Endothelial cell of umbilical vein (primary cell): ENCODE measurements at places on chromosomes 1 and 21. TPM values are rescaled to one million over a fixed set of nuclear protein-coding genes. Genes with fewer than 3 reads are reported as not detected.

C8A gene
- not detected in 2 replicates for total RNA-seq

PEAR1 gene
- total RNA-seq: 88.7 and 90.7 TPM in 2 replicates

NBL1 gene
- 39.8 and 40.5 TPM in 2 replicates for total RNA-seq

MXRA8 gene
- total RNA-seq: 0.37 and 0.82 TPM in 2 replicates

HSD3B2 gene
- total RNA-seq: not detected in 2 replicates

MSH4 gene
- total RNA-seq: 0.09 and 0.29 TPM in 2 replicates

ZNF326 gene
- total RNA-seq: 29.7 and 29.9 TPM in 2 replicates

DISP1 gene
- 2.4 and 3.9 TPM in 2 replicates for total RNA-seq

SELENOF gene
- total RNA-seq: 202 and 205 TPM in 2 replicates

C2CD4D gene
- total RNA-seq: 0.18 TPM in 1 of 2 replicates, not detected in the other

DNA sequence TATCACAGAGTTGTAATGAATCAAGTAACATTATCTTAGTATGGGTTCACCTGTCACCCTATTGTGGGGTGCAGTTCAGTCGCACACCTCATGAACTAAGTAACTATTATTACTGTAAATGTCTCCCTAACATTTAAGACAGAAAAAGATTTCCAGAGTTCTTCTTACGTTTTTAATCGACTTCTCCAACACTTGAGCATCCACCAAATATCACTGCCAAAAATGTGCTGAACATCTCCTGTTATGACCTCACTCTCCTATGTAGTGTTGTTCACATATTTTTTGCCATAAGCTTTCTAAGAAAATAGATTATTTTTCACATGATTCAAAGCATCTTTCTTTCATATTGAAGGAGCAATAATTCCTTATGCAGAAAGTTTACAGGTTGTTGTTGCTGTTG, 1.3 kb downstream of the TTLL7 start:
- DNase-seq: no peak

DNA sequence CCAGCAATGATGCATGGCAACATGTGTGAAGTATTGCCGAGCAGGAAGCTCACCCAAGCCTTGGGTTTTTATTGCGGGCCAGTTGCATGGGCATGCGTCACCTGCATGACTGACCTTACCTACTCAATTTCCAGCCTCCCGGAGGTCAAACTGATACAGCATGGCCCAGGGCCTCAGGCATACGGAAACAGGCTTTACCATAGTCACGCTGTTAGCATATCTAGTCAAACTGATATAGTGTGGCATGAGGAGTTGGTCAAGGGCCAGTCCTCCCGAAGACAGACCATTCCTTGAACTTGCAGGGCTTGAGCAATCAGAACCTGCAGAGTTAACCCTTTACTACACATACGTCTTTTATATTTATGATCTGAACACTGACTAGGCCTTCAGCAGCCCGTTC, 6.4 kb upstream of the DUSP12 start:
- DNase-seq: no peak

GRCh38 chr1:246947255-246947654, 15.5 kb upstream of the AHCTF1 start:
- DNase-seq: peak; percentile 87

DNA sequence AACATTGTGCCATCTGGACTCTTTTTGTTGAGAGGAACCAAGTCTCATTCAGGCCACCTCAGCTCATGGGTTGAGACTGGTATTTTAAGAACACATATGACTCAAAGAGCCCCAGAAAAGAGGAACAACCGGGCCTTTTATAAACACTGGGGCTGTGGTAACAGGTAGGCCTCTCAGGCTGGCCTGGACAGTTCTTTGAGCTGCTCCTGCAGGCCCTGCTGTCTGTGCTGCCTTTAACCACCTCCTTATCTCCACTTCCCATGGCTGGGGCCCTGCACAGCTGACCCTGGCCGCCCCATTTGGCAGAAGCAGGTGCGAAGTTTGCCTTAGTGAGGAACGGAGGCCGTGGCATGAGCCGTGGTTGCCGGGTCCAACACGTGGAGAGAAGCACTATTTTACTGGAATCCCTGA, 163.3 kb downstream of the RHOU start:
- no peak for DNase-seq

DNA sequence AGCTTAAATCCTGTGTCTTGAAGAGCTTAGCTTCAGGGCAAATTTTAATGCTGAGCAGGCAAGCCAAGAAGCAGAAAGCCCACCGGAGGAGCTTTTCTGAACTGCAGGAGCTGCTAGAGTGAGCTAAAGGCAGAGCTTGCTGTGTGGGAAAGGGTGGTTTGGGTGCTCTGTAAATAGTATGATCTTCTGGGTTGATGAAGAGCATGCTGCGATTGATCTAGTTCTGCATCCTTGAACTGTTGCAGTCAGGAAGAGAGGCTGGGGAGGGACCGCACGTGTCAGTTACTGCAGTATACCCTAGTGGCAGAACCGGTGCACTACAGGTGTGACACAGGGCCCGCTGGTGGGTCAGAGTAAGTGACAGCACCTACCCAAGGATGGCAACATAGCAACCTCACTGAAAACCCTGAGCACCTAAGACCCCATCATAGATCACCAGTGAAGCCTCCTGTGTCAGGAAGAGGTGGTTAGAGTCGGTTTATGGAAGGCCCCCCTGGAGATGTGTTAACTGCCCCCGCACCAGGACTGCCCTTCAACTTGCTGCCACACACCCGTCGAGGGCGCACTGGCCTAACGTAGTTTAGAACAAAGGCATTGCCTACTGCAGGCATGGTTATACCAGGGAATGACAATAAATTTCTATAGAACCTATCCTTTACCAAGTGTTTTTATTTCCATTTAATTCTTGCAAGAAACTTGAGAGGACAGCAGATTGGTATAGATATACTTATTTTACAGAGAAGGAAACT, 146.0 kb upstream of the KIAA0040 start:
- DNase-seq: peak; percentile 10

DNA sequence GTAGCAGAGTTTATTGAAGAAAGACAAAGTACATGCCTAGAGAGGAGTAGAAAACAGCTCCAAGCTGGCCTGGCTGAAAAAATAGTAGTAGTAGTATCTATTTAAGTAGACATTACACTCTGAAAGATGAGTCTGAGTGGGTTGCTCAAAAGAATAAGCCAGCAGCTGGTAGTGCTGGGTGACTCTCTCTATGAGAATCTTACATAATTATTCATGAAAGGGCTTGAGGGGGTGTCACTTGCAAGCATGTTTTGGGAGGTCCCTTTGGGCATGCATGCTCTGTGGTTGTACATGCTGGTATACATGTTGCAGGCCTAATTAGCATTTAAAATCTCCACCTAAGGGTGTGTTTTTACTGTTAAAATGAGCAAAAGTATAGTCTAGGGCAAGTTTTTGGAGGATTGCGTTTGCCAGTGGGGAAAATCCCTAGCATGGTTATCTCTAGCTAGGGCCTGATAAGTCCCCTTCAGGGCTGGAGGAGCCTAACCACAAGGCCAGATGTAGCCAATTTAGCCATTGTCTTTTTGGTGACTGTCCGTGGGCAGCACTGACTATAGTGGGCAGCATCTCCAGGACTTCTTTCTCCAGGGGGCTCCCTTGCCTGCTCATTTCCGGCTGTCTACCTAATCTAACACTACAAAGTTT, 11.0 kb upstream of the FCGR2A start:
- DNase-seq: no peak

DNA sequence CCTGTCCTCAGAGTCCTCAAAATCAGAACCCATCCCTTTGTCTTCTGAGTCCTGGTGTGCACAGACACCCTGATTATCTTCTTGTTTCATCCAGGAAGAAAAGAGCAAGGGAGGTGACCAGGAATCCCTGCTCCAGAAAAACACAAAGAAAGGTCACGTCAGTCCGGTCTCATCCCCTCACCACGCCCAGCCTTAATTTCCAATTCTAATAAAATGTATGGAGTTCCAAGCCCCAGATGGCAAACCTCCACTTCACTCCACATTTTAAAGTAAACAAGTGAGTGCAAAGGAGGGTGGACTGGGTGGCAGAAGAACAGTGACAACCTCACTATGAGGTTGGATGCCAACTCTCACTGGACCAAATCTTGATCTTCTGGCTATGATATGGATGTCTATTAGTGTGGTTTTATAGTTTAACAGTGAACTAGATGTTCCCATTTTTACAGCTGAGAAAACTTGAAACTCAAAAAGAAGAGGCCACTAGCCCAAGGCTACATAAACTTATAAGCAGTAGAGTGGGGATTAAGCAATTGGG, 22.0 kb downstream of the ZNF697 start:
- no peak for DNase-seq

DNA sequence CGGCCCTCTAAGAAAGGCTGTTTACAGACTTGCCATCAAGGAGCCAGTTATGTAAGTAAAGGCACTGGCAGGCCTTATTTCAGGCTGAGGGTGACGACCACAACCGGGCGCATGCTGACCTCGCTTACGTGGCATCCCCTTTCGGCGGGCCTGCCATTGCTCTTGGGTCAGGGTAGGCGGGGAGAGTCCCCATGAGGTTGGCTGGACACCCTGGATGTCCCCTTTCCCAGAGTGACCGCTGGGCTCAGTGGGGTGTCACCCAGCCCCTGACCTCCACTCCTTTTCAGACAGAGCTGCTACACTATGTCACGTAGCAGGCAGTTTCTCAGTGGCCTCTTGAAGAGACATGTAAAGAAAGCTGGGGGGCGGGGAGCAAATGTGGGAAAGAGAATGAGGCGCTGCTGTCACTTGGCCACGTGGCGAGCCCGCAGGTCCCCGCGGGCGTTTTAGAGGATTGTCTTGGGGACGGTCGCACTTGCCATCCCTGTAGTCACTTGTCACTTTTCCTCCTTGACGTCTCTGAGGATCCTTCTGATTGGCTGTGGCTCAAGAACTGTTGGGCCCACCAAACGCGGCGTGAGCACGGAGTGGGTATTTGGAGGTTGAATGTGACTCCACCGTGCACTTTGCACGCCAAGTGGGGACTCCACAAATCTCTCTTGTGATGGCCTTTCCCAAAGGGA, 42.2 kb downstream of the SLC37A1 start:
- DNase-seq: no peak

GRCh38 chr1:113899111-113899510, 5.5 kb downstream of the AP4B1 start:
- DNase-seq: no peak

DNA sequence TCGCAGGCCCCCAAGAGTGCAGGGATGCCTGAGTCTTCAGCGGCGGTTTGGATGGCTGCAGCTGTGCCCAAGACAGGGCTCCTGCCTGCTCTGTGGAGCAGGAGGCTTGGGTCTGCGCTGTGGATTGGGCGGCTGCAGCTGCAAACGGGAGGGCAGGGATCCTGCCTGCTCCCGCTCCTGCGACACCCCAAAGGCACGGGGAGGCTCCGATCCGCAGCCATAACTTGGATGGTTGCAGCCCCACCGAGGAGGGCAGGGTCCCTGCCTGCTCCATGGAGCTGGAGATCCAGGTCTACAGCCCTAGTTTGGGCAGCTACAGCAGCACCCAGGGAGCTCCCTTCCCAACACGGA, 898.8 kb upstream of the NEGR1 start:
- DNase-seq: no peak

GRCh38 chr21:31666445-31667010, 7.0 kb downstream of the SOD1 start:
- no peak for DNase-seq

GRCh38 chr1:58391056-58391455, 155.5 kb downstream of the OMA1 start:
- DNase-seq: no peak

DNA sequence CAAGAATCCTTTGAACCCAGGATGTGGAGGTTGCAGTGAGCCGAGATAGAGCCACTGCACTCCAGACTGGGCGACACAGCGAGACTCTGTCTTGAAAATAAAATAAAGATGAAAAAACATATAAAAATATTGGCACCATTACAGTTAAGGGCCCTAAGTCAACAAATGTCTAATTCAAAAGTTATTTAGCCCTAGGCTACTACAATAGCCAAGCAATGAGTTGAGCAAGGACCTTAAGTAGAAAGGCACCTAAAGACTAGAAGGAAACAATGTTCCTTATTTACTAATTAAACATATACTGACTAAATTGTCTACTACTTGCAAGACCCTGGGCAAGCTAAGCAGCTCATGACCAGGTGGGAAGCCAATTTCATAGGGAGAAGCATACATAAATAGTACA, 4.1 kb downstream of the PIK3R3 start:
- DNase-seq: no peak

- no peak for DNase-seq
Observed at GRCh38 chr1:99551812-99552614, 93.9 kb upstream of the PALMD start.

- DNase-seq: no peak
Observed at GRCh38 chr1:165598676-165599059, 32.4 kb upstream of the MGST3 start.

DNA sequence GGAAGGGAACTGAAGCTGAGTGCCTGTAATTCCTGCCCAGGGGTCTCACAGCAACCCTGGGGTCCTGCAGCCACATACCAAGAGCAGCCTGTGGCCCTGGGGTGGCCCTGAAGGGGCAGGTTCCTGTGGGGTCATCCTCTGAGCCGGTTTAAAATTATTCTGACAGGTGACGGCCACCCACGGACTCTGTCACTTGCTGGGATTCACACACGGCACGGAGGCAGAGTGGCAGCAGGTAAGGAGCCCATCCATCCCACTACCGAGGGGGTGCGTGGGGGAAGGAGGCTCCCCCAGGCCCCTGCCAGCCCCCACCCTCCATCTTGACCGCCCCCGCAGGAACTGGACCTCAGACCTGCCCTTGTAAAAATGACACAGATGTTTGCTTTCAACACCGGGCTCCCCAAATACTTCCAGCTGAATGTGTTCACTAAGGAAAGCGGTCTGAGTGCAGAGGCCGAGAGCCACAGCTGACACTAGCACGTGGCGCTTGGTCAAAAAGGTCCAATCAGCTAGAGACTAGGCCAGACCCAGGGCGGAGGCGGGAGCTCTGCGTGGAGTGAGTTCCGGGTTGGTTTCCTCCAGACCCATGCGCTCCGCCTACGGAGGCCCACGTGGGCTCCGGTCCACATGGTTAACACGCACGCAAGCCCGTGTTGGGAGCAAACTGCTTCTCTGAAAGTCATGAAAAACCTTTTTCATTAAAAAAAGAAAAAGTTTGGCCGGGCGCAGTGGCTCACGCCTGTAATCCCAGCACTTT, 10.0 kb downstream of the YBEY start:
- DNase-seq: no peak

DNA sequence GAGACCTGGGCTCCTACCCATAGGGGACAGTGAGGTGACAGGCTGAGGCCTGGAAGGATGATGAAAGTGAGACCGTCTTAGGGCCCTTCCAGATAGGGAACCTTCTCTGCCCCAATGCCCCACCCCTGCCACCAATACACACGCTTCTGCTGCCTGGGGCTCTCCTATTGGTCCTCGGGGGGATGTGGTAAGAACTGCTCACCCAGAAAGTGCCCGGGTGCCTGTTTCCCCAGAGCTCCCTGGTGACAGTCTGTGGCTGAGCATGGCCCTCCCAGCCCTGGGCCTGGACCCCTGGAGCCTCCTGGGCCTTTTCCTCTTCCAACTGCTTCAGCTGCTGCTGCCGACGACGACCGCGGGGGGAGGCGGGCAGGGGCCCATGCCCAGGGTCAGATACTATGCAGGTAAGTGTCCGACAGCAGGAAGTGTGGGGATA, 948 bp downstream of the SEMA4A start:
- no peak for DNase-seq

DNA sequence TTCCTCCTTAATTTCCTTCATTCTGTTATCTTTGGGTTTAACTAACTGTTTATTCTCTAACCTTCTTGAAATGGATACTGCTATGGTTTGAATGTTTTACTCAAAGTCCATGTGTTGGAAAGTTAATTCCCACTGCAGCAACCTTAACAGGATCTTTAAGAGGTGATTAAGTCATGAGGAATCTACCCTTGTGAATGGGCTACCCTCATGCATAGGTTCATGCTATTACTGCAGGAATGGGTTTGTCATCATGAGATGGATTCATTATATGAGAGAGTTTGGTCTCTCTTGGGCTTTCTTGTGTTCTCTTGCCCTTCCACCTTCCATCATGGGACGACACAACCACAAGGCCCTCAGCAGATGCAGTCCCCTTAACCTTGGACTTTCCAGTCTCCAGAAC, 516.9 kb downstream of the ADGRL2 start:
- peak; percentile 38 for DNase-seq
